Upper lobe of right lung (tissue), 1 donor: ENCODE measurements at places on chromosomes 4 and X.

- no peaks in the 10 kb centered on the region for H3K4me1 ChIP-seq
- no peak overlapping the region for H3K4me3 ChIP-seq
- H3K27ac ChIP-seq = no peak overlapping the region
- H3K27me3 ChIP-seq = no peaks in the 10 kb centered on the region
- DNase-seq = no peak
Measured at GRCh38 chrX:116292183-116292582, 121.6 kb downstream of the AGTR2 start.

GRCh38 chrX:98350940-98351339 lies 1467.2 kb downstream of the RPA4 start:
- no peak overlapping the region for H3K27ac ChIP-seq
- H3K4me1 ChIP-seq = no peaks in the 10 kb centered on the region
- no peak for DNase-seq
- no peaks in the 10 kb centered on the region for H3K36me3 ChIP-seq

GRCh38 chr4:183241322-183241640 lies 78.8 kb downstream of the CLDN22 start:
- H3K4me3 ChIP-seq = no peak overlapping the region
- H3K36me3 ChIP-seq = peaks cover 30% of the 10 kb centered on the region
- no peak for DNase-seq
- no peaks in the 10 kb centered on the region for H3K4me1 ChIP-seq
- H3K27me3 ChIP-seq = no peaks in the 10 kb centered on the region

DNA sequence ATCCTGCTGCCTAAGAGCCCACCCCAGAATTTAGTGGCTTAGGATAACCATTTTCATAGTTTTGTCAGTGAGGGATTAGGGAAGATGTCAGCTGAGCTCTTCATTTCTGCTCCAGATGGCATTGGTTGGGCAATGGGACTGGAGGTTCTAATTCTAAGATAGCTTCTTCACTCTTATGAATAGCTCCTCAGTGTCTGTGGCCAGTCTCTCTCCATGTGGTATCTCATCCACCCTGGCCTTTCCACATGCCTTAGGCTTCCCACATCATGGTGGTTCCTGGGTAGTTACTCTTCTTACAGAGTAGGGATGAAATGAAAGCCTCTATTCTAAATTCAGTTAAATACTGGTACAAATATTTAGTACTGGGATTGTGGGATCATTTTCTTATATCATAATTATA lies 31.3 kb downstream of the REPS2 start:
- no peaks in the 10 kb centered on the region for H3K27me3 ChIP-seq
- DNase-seq = no peak
- no peak overlapping the region for H3K27ac ChIP-seq
- no peaks in the 10 kb centered on the region for H3K36me3 ChIP-seq

DNA sequence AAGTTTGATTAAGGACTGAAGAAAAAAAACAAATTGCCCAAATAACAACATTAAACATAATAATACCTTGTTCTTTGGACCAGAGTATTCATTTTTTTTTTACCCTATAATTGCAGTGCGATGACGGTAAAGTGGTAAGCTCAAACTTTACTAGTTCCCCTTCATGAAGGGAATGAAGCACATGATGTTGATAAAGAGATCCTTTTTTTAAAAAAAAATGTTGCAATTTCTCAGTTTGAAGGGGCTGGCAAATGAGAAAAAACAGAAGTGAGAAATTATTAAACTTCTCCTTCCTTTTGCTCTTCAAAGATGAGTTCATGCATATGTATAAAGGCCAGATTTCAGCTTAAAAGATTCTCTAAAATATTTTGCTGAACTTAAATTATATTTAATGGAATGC lies 231.7 kb downstream of the C4orf33 start:
- DNase-seq = no peak
- H3K27me3 ChIP-seq = no peaks in the 10 kb centered on the region
- H3K36me3 ChIP-seq = no peaks in the 10 kb centered on the region
- no peak overlapping the region for H3K4me3 ChIP-seq

DNA sequence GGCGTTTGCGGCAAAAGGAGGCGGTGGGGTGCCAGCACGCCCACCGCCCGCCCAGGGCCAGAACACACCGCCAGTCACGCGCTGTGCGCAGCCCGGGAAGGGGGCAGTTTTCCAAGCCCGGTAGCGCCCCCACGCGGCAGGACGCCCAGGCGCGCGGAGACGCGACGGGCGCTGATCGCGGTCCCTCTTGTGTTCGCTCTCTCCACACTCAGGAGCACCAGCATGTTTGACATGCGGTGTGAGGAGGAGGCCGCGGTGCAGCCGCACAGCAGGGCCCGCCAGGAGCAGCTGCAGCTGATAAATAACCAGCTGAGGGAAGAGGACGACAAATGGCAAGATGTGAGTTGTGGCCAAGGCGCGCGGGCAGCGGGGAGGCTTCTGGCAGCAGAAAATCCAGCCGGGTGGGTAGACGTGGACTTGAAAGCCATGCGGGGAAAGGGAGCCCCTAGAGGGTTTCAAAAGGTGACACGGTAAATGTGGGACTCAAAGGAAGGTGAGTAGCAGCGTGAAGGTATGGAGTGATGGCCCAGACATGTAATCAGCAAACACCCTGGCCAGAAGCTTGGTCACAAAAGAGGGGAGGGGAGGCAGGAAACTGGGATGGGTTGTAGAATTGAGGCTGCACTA lies 104.1 kb downstream of the PHOX2B start:
- H3K4me1 ChIP-seq = peaks cover 16% of the 10 kb centered on the region
- DNase-seq = peak; percentile 87
- peaks cover 15% of the 10 kb centered on the region for H3K36me3 ChIP-seq
- no peaks in the 10 kb centered on the region for H3K27me3 ChIP-seq
- no peak overlapping the region for H3K4me3 ChIP-seq

DNA sequence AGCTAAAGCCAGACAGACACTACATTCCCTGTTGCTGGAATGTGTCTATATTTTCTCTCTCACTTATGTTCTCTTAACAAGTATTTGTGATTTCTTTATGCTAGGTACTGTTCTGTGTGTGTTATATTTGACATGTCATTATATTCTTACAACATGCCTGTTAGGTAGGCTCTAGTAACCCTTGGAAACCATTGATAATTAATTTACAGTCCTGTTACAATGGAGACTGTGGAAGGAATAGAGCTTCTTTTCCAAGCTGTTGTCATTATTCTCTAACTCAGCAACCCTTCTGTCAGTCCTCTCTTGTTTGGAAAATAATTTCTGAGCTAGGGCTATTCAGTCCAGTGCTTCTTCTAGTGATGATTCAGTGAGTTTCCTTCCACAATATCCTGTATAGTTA lies 419.1 kb upstream of the BOD1L1 start:
- DNase-seq = no peak
- H3K36me3 ChIP-seq = no peaks in the 10 kb centered on the region
- H3K27me3 ChIP-seq = no peaks in the 10 kb centered on the region
- no peak overlapping the region for H3K4me3 ChIP-seq
- H3K4me1 ChIP-seq = no peaks in the 10 kb centered on the region

DNA sequence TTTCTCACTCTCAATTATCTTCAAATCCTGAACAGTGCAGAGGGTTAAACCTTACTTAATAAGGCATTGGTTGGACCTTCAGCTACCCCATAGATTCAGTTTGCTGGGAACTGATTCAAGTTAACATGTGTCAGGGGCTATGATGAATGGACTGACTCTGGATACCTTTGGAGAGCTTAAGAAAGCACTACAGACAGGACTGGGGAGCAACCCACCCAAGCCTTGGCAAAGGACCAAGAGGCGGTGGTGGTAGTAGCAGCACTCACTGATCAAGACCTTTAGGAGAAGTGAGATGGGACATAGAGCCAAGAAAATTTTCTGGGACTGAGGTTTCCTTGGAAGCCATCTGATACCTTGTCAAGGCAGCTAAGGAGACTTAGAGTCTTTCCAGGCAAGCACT lies 43.0 kb upstream of the TAPT1 start:
- no peaks in the 10 kb centered on the region for H3K27me3 ChIP-seq
- H3K27ac ChIP-seq = no peak overlapping the region
- peaks cover 7% of the 10 kb centered on the region for H3K4me1 ChIP-seq
- H3K4me3 ChIP-seq = no peak overlapping the region
- no peak for DNase-seq

GRCh38 chr4:168667376-168667775 lies 170.5 kb downstream of the PALLD start:
- no peak for DNase-seq
- H3K27ac ChIP-seq = no peak overlapping the region
- H3K4me1 ChIP-seq = no peaks in the 10 kb centered on the region
- H3K27me3 ChIP-seq = peaks cover 2% of the 10 kb centered on the region
- no peak overlapping the region for H3K4me3 ChIP-seq

- H3K27me3 ChIP-seq = no peaks in the 10 kb centered on the region
- no peak for DNase-seq
- no peak overlapping the region for H3K27ac ChIP-seq
- H3K4me1 ChIP-seq = no peaks in the 10 kb centered on the region
- no peaks in the 10 kb centered on the region for H3K36me3 ChIP-seq
- H3K4me3 ChIP-seq = no peak overlapping the region
Measured at GRCh38 chr4:164892018-164892417, 15.0 kb downstream of the APELA start.

GRCh38 chr4:108693819-108694218 lies 43.4 kb downstream of the OSTC start:
- H3K27me3 ChIP-seq = no peaks in the 10 kb centered on the region
- DNase-seq = no peak
- H3K4me3 ChIP-seq = no peak overlapping the region
- no peaks in the 10 kb centered on the region for H3K4me1 ChIP-seq
- H3K36me3 ChIP-seq = no peaks in the 10 kb centered on the region

- no peak overlapping the region for H3K4me3 ChIP-seq
- H3K4me1 ChIP-seq = no peaks in the 10 kb centered on the region
- H3K27me3 ChIP-seq = no peaks in the 10 kb centered on the region
- H3K27ac ChIP-seq = no peak overlapping the region
- H3K36me3 ChIP-seq = no peaks in the 10 kb centered on the region
Measured at GRCh38 chrX:102859550-102859871, 77.6 kb upstream of the RAB40AL start.

DNA sequence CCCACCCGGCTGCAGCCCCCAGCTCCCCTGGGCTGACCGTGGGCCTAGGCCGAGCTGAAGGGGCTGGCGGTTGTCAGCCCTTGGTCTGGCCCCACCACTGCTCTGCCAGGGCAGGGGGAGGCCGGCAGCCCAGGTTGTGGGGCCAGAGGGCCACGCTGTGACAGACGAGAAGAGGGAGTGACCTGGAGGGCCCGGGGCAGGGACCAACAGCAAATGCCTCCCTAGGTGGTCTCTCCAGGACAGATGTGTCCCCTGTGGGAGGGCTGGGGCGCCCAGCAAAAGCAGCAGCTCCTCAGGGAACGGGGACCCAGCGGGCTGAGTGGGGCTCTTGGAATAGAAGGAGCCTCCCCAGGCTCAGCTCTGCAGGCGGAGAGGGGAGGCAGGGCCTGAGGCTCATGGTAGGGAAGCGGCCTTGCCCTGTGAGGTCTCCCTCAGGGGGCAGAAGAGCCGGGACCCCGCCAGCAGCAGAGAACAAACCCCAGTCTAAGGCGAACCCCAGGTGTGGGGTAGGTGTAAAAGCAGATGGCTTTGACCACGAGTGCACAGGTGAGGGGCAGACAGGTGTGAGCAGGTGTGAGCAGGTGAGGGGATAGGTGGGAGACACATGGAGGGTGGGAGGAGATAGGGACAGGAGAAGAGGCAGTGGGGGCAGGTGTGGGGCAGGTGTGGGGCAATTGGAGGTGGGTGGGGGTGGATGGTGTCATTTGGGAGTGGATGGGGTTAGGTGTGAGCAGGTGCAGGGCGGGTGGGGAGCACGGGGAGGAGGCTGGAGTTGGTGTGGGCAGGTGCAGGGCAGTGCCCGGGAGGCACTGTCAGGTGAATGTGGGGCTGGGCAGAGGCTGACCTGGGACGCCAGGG lies 34.1 kb upstream of the SPON2 start:
- DNase-seq = no peak
- no peak overlapping the region for H3K27ac ChIP-seq
- no peaks in the 10 kb centered on the region for H3K27me3 ChIP-seq

DNA sequence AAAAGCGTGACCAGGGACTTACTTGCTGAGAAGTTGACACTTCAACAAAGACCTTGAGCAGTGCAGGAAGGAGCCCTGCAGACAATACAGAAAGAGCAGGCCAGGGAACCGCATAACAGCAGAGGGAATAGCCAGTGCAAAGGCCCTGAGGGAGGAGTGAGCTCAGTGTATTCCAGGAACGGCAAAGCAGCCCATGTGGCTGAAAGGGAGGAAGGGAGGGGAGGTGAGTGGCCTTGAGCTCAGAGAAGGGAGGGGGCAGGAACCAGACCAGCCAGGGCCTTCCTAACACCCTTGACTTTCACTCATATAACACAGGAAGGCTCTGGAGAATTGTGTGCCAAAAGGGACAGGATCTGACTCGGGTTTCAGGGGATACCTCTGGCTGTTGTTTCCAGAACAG lies 112.2 kb downstream of the BCOR start:
- no peaks in the 10 kb centered on the region for H3K27me3 ChIP-seq
- no peaks in the 10 kb centered on the region for H3K4me1 ChIP-seq
- H3K4me3 ChIP-seq = no peak overlapping the region
- H3K27ac ChIP-seq = no peak overlapping the region
- no peak for DNase-seq

- H3K27me3 ChIP-seq = no peaks in the 10 kb centered on the region
- no peaks in the 10 kb centered on the region for H3K4me1 ChIP-seq
- no peak overlapping the region for H3K4me3 ChIP-seq
Measured at GRCh38 chr4:53601251-53601764, 10.0 kb upstream of the LNX1 start.

GRCh38 chr4:8870647-8871416 lies 807 bp downstream of the HMX1 start:
- no peak overlapping the region for H3K4me3 ChIP-seq
- no peak for DNase-seq
- H3K36me3 ChIP-seq = no peaks in the 10 kb centered on the region

DNA sequence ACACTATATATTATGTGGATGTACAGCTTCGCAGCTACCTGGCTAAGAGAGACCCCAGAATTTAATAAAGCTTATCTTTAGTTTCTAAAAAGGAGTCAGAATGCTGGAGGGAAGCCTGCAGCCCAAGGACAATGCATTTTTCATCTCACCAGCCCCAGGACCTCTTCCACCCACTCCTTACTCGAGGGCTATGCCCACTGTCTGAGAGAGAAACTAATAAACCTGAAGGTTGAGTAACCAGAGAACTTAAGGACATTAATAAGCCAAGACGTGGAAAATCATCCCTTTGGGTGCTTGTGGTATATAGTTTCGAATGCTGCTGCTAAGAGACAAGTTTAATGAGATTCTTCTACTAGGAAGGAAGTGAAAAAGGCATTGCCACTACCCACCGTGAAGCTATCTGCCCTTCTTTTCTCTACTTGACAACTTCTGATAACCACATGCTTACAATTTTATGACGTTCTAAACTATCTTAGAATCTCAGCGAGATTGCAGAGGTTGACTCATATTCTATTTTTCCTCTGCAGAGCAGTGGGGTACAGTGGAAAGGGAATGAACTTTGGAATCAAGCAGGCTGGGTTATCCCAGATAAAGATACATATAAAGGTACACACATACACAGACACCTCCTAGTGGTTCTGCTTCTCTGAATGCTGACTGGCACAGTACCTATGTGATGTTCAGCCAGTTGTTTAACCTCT lies 3.3 kb downstream of the RELL1 start:
- H3K4me3 ChIP-seq = no peak overlapping the region
- peaks cover 24% of the 10 kb centered on the region for H3K4me1 ChIP-seq
- H3K27ac ChIP-seq = no peak overlapping the region
- H3K36me3 ChIP-seq = no peaks in the 10 kb centered on the region

GRCh38 chrX:55767100-55767499 lies 49.6 kb downstream of the RRAGB start:
- H3K4me3 ChIP-seq = no peak overlapping the region
- no peaks in the 10 kb centered on the region for H3K36me3 ChIP-seq
- no peaks in the 10 kb centered on the region for H3K4me1 ChIP-seq
- no peak for DNase-seq
- no peaks in the 10 kb centered on the region for H3K27me3 ChIP-seq
